Memory B cell (primary cell): ENCODE measurements at places on chromosomes 12 and 14.

DNA sequence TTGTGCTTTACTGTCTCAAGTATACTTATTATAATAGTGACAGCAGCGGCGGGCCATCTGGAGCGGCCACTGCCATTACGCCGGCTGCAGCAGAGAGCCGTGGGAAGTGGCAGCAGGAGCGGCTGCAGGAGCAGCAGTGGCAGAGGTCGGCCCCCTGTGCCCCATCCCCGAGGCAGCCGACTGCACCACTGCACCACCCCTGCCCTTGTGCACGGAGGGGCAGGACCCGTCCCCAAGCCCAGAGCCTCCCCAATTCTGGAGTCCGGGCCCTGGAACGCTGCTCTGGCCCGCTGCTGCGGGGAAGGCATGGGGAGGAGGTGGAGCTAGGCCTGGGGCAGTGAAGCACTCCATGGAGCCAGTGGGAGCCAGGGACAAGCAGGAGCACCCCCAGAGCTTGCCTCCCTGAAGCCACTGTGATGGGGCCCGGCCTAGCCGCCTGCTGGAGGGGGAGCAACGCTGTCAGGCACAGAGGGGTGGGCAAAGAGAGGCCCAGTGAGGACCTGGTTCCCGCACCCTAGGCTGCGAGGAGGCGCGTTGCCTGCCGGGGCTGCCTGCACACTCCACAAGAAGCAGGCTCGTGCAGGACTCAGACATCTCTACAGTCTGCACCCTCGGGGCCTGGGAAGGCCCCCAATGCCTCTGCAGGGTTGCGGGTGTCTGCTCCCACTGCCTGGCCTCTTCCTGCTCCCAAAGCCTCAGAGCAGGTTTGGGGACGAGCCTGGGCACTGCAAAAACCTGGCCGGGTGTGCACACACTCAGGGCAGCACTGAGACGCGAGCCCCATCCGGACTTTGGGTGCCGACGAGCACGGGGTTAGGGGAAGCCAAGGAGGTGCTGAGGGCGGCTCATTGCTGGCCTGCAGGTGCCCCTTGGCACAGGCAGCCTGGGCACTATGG lies 74.2 kb upstream of the RASSF8 start:
- DNase-seq, result no peak

- peak; percentile 52 for DNase-seq
These were observed 24.0 kb downstream of the CCDC38 start for GRCh38 chr12:95918194-95918993.

DNA sequence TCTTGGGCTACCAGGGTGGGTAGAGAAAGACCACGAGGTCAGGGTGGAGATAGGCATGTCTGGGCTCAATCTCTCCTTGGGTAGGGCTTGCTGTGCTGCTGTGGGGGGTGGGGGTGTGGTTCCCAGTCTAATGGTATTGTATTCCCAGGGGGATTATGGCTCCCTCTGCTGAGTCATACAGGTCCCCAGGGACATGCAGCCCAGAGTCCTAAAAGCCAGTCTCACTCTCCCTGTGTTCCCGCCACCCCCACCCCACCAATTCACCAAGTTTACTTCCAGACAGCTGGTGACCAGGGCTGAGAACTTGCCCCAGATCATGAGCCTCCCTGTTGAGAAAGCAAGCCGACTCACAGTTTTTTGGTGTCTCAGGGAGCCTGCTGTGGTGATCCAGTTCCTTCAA lies 367.6 kb downstream of the C12orf75 start:
- no peak for DNase-seq

GRCh38 chr14:93332397-93332852 lies 411 bp downstream of the BTBD7 start:
- peak; percentile 3 for DNase-seq

- no peak for DNase-seq
These were observed 243.6 kb downstream of the KIF21A start for GRCh38 chr12:39199351-39199750.

GRCh38 chr14:96056509-96057422 lies 17.6 kb downstream of the C14orf132 start:
- DNase-seq, result no peak

- DNase-seq, result no peak
These were observed 1.1 kb downstream of the SLC6A15 start for GRCh38 chr12:84911271-84912197.
